Fibroblast of skin of left biceps (primary cell): ENCODE measurements at places on chromosomes 4 and X.

- no peak for DNase-seq
These were observed 3.6 kb upstream of the SLAIN2 start for GRCh38 chr4:48337731-48338130.

- DNase-seq, result no peak
These were observed 147.9 kb upstream of the SMAD1 start for GRCh38 chr4:145333786-145334185.

- no peak for DNase-seq
These were observed 276.9 kb downstream of the RAB28 start for GRCh38 chr4:13207226-13207625.

DNA sequence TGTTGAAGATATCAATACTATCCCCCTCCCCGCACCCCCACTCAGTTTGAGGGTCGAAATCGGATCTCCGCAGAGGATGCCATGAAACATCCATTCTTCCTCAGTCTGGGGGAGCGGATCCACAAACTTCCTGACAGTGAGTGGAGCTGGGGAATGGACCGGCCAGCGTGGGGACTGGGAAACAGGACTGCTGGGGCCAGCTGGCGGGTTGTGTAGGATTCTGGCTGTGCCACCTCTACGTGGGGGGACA is 5.5 kb upstream of the USP11 start:
- no peak for DNase-seq

DNA sequence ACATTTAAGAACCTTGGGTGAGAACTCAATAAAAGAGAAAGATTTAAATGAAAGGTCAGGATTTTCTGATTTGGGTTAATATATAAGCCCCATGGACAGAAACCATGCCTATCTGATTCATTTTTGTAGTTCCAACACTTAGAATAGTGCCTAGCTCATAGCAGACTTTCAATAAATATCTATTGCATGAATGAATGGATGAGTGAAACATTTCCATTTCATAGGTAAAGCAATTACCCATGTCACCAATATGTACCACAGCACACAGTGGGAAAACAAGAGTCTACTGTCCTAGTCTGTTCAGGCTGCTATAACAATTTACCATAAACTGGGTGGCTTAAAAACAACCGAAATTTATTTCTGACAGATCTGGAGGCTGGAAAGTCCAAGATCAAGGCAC is 63.9 kb upstream of the PTPN13 start:
- DNase-seq, result no peak

DNA sequence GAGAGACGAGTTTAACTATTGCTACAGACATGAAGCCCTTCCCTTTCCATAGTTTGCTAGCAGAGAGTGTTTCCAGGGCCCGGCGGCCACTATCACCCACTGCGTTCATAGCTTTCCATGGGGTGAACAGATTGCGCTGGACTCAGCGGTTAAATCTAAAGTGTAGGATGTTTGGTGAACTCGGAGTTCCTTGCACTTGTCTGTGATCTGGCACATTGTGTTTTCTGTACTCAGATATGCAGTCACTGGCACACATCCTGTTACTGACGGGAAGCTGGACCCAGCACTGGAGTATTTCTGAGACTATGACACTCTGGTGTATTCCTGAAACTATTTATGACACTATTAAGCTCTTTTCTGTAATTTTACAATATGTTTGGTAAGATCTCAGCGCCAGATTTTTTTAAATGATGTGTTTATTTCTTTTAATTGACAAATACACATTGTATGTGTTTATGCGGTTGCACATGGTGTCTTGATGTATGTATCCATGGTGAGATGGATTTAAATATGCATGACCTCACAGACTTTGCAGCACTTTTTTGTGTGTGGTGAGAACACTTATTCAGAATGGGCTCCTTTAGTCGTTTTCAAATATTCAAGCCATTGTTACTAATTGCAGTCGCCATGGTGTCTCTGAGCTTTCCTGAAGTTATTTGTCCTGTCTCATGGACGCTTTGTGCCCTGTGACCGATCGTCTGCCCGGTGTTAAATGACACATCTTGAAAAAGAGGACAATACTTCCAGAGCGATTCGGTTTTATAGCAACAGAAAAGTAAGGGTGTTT is 14.1 kb downstream of the CD99 start:
- DNase-seq, result no peak

GRCh38 chr4:82969414-82969813 is 41.2 kb downstream of the LIN54 start:
- DNase-seq, result no peak

GRCh38 chr4:82797405-82798111 is 1.0 kb downstream of the SCD5 start:
- DNase-seq, result no peak

DNA sequence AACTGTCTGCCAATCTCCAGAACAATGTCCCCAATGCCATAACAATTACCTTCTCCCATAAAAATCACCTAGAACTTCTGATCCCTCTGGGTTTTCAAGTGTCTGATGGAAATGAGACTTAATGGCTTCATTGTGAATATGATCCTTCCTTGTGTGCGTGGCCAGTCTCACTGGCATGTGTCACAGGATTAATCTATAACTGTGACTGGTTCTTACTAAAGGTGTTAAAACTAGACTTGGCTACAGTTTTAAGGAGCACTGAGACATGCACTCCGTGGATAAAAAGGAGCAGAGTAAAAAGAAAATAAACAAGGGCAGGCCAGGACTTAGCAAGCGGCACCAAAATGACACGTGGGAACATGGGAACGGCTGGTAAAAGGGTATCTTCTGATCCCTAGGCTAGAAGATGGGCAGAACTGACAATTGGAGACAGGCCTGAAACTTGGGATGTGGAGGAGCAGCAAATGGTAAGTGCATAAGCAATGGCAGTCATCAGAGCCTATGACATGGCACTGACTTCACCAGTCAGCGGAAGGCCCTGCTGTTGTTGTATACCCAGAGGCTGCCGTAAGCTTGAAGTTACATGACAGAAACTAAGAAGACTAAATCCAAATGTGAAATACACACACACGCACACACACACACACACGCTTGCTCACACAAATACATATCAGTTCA is 256.6 kb upstream of the NOCT start:
- DNase-seq, result no peak

- DNase-seq, result no peak
These were observed 15.2 kb downstream of the SUPT20HL1 start for GRCh38 chrX:24375600-24376131.

DNA sequence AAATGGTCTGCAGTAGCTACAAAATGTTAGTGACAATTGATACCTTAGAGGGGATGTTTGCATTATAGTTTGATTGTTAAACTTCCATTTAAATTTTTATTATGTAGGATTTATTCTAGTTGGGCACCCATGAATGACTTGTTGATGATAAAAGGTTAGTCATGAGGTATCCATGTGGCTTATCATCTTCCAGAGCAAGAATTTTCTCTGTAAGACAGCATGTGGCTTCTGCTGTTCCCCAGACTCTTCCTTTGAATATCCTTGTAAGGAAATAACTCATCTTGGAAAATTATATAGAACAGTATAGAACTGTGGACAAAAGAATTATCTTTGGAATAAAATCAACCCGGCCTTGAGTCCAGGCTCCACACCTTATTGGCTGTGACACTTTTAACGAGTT is 40.1 kb upstream of the KLHL8 start:
- DNase-seq, result no peak

GRCh38 chr4:6092971-6093370 is 74.7 kb upstream of the C4orf50 start:
- DNase-seq, result no peak

- DNase-seq, result no peak
These were observed 17.3 kb downstream of the ASMTL start for GRCh38 chrX:1435241-1435895.

- no peak for DNase-seq
These were observed 98.6 kb upstream of the NKX1-1 start for GRCh38 chr4:1504595-1505500.

DNA sequence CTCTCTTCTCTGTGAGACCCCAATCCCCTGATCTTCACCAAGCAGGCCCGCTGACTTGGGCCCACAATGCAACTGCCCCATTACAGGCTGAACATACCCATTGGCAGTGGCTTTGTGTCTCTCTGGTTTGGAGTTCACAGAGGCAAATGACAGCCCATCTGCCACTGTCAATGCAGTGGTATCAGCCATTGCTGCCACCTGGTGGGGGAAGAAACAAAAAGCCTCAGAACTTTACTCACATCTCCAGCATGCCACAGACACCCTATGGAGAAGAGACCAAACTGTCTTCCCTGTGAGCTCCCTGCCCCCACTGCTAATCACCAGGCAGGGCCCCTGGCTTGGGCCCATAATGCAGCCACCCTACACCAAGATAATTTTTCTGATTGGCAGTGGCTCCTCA is 729.3 kb upstream of the ACTRT1 start:
- DNase-seq, result no peak

DNA sequence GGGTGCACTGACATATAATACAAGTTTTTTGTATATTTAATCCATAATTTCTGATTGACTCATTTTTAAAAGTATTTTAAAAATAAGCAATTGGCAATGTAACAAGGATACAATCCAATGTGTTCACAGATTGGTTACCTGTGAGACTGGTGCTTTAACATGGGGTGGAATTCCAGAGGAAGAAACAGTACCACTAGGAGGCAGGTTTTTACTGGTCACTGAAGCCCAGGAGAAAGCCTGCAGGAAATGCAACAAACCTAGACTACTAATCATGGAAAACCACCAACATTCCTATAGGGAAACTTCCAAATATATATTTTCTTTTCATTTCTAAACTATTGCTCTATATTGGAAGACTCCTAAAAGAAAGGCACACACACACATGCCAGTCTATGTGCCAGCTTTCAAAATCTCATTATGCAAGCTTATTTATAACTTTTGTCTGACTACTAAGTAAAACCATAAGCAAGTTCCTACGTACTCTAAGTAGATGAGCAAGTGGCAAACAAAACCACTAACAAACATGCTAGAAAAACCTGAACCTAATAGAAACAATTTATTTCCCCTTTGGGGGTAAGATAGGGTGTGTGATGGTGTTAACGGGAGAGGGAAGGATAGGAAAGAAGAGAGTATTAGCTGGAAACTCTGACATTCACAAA is 19.2 kb downstream of the G3BP2 start:
- no peak for DNase-seq

DNA sequence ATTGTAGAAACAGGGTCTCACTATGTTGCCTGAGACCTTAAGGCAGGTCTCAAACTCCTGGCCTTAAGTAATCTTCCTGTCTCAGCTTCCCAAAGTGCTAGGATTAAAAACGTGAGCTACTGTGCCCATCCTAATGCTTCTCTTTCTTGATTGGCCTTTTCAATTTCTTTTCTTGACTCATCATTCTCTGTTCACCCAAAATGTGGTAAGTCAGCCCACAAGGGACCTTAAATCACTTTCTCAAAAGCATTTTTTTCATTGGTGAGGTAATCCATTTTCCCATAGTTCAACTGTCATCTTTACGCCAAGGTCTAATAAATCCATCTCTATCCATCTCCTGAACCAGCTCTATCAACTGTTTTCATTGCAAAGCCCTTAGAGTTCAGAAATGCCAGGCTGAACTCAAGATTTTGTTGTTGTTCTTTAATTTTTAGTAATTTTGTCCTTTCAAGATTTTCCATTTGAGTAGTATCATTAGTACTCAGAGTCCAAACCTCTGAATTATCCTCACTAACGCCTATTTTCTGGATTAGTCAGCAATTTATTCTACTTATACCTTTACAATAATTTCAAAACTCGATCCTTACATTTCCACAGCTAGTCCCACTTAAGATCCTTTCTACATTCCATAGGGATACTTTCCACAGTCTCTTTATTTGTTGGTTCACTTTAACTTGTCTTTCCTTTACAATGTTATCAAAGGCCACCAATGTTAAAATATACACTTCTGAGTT is 528.6 kb downstream of the IL15 start:
- DNase-seq, result no peak

DNA sequence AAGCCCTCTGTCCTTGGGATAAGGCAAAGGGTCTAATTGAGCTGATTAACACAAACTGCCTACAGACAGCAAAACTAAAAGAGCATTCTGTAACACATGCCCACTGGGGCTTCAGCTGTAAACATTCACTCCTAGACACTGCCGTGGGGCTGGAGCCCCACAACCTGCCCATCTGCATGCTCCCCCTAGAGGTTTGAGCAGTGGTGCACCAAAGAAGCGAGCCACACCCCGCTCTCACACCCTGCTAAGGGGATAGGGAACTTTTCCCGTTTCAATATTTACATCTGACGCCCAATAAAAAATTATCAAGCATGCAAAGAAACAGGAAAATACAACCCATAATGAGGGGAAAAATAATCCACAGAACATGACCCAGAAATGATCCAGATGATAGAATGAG is 46.9 kb upstream of the HSD17B10 start:
- no peak for DNase-seq

- no peak for DNase-seq
These were observed at the start of gene ING2 for GRCh38 chr4:183504930-183505610. Gene ING2 (plus strand): TSS chr4:183505058. CDS start chr4:183505196, 138 bp downstream.

- DNase-seq, result no peak
These were observed 5.6 kb upstream of the SPRY1 start for GRCh38 chr4:123390846-123391456.

GRCh38 chr4:134906404-134907023 is 704.9 kb upstream of the PABPC4L start:
- no peak for DNase-seq

GRCh38 chrX:9911487-9911886 is 55.7 kb upstream of the CLDN34 start:
- peak; percentile 40 for DNase-seq

DNA sequence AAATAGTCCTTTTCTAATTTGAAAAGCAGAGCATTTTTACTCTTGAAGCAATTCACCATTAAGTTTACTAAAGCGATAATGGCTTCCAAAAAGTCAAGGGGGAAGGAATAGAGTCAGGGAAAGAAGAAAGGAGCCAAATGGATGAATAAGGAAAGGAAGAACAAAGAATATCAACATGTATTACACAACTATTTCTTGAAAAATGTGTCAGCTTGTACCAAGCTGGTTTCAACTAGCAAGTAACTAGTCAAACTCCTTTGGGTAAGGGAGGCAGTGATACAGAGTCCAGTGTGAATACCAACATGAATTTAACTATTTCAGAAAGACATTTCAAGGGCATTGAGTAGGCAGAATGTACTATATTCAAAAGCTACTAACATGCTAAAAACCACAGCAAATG is 112.1 kb downstream of the ARHGAP6 start:
- DNase-seq, result no peak

DNA sequence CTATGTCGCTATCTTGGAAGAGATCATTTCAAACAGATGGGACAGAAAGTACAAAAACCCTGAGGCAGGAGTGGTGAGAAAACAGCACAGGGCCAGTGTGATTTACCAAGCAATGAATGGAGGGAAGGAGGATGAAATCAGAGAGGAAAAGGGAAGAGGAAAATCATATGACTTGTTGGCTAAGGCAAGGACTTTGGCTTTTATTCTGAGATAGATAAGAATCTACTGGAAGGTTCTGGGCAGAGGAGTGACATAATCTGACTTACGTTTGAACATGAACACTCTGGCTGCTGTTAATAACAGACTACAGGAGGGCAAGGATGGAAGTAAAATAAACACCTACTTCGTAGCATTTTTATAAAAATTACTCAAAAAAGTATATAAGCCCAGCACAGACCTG is 207.8 kb upstream of the SLC7A11 start:
- no peak for DNase-seq

DNA sequence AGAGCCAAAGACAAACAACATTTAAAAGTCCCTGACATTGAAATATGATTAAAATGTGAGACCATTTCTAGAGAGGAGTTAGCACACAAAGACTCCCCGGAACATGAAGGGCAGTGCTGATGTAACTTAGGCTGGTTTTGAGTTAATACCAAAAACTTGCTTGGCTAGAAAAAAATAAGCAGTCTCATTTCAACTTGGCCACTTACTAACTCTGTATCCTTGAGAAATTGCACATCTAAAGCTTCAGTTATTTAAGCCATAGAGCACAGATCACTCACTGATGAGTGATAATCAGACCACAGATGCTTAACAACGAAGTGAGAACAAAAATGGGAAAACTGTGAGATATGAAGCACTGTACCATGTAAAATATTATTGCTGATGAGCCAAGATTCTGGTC is 65.9 kb upstream of the MAOA start:
- no peak for DNase-seq
